ENCODE measurements at places on chromosomes 12 and 14.

DNA sequence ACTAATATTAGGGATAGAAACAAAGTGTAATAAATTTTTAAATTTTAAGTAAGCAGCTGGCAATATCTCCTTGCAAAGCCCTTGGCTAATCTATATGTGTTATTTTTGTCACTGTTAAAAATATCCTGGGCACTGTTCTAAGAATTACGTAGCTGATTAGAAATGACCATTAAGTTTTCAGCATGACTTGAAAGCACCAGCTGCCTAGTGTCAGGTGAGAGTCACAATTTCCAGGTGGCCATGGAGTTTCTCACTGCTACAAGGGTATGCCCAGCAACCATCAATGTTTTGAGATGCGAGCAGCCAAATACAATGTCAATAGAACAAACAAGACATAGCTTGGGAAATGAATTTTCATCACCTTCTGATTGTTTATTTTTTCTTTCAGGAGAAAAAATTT, 23.3 kb upstream of the GYS2 start:
- DNase-seq: no peak

- DNase-seq: no peak
Observed at GRCh38 chr12:95322326-95322725, 104.7 kb downstream of the VEZT start.

DNA sequence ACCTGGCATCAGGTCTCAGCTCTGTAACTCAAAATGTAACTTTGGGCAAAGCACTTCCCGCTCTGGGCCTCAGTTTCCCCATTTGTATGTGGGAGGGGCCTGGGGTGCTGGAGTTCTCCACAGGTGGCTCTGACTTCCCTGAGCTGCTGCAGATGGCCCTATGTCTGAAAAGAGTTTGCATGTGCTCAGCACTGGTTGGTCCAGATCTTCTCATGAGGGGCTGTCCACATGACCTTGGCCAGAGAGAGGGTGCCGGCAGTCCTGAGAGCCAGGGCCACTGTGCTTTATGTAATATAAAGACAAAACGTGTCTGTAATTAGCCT, 7.2 kb upstream of the CACNA2D4 start:
- no peak for DNase-seq

GRCh38 chr14:61426048-61426447, 104.7 kb downstream of the PRKCH start:
- no peak for DNase-seq

DNA sequence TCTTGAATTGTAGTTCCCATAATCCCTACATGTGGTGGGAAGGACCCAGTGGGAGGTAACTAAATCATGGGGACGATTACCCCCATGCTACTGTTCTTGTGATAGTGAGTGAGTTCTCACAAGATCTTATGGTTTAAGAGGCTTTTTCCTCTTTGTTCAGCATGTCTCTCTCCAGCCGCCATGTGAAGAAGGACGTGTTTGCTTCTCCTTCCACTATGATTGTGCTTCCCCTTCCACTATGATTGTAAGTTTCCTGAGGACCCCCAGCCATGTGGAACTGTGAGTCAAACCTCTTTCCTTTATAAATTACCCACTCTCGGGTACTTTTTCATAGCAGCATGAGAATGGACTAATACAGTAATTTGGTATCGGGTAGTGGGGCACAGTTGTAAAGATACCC, 97.3 kb downstream of the PPP1R12A start:
- no peak for DNase-seq

Data from GM12892 (cell line).